ENCODE measurements at places on chromosomes 1 and 21. TPM values are rescaled to one million over a fixed set of nuclear protein-coding genes. Genes with fewer than 3 reads are reported as not detected.

The HAO2 gene
- total RNA-seq: not detected

The MPZ gene
- 4.7 TPM for total RNA-seq

The LCE1B gene
- total RNA-seq: not detected

The KCNK1 gene
- total RNA-seq: 0.70 TPM

The RNU1-2 gene
- total RNA-seq: under 0.01 TPM

The PGBD2 gene
- 2.9 TPM for total RNA-seq

The ARHGEF10L gene
- total RNA-seq: 16.6 TPM

The H6PD gene
- 54.3 TPM for total RNA-seq

The SRGAP2B gene
- 46.8 TPM for total RNA-seq

The AIRE gene
- not detected for total RNA-seq

The PTPN22 gene
- 2.3 TPM for total RNA-seq

The CELA3A gene
- total RNA-seq: not detected

The PGLYRP4 gene
- total RNA-seq: not detected

The C1orf116 gene
- total RNA-seq: not detected

The IGFN1 gene
- 0.10 TPM for total RNA-seq

The S100PBP gene
- total RNA-seq: 40.8 TPM

DNA sequence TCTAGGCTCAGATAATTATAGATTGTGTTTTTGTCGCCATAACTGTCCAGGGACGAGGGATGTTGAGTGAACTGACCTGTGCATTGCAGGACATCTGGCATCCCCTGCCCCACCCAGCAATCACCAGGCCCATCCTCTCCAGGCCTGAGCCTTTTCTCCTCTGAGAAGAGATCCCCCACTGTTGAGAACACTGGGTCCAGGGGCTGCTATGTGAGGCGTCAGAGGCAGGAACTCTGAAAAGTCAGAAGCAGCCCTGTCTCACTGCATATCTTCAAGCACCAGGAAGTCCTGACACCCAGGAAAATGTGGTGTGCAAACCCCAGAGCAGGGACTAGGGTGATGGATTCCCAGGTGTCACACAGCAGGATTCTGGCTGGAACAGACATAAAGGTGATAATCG, 17.1 kb upstream of the ACBD3 start:
- no peak for DNase-seq

DNA sequence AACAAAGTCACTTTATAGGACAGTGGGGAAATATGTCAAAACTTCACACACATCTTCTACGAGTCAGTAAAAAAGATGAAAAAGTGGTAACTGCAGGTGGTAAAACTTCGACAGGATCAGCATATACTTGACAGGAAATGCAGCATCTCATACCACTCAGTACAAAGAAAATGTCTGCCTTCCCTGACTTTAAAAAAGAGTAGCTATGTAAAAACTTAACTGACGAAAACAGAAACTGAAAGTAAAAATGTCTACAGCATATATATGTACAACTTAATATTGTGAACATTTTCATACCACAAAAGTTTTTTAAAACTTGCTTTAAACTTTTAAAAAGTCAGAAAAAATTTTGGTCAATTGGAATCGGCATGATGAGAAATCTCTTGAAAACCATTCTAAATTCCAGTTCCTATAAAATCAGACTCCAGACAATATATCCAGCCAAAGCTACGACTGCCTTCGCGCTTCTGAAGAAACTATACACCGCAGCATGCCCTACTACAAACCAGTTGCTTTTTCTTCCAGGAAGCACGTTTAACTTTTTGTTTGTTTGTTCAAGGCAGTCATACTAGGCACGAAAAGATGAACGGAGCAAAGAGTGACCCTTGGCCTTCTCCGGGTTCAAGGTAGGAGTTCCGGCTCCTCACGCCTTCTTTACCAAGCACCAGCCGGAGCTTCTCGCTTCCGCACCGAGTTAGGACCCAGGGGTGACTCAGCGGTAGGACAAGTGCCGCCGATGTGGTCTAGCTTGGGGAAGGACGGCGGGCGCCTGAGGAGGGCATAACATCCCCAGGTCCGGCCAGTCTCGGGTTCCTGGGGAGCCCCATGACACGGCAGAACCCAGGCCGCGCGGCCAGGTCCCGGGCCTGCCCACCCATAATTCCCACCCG, 612 bp downstream of the PSMA5 start:
- DNase-seq: no peak

- DNase-seq: no peak
Observed at GRCh38 chr21:29018540-29018939, 609 bp downstream of the RWDD2B start.

GRCh38 chr1:40753142-40753882, 30.3 kb upstream of the KCNQ4 start:
- DNase-seq: no peak

DNA sequence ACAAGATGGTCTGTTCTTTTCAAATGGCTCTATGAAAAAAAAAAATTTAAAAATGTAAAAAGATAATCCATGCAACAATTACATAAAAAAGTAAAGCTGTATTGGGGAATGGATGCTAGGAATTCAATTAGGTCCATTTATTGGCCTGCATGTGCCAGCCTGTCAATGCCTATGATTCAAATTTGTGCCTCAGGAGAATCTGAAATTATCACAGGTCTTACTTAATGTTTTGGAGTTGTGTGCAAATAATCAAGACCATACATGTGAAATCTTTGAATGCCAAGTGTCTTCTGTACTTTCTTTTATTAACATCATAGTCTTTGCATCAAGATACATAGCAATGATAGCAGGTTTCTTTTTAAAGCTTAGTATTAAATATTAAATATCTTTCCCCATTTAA, 13.5 kb upstream of the KLHL12 start:
- no peak for DNase-seq

DNA sequence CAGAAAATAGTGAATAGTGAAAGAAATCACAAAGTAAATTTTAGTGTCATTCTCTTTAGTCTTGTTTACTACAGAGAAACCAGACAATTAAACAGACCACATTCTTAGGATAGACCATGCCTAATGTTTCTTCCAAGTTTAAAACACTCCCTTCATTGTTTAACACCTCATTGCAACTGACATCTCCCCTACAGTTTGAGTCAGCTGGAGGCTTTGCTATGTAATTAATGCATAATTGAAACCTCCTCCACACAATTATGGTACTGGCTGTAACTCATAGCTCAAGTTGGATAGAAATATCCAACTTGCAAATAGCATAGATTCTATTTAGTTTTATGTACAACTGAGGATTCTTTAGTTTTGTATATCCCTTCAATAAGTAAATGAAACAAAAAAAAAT, 35.2 kb upstream of the B3GALT2 start:
- no peak for DNase-seq

- no peak for DNase-seq
Observed at GRCh38 chr1:78408810-78409209, 82.0 kb upstream of the PTGFR start.

- no peak for DNase-seq
Observed at GRCh38 chr1:55768327-55768952, 553.3 kb upstream of the USP24 start.

DNA sequence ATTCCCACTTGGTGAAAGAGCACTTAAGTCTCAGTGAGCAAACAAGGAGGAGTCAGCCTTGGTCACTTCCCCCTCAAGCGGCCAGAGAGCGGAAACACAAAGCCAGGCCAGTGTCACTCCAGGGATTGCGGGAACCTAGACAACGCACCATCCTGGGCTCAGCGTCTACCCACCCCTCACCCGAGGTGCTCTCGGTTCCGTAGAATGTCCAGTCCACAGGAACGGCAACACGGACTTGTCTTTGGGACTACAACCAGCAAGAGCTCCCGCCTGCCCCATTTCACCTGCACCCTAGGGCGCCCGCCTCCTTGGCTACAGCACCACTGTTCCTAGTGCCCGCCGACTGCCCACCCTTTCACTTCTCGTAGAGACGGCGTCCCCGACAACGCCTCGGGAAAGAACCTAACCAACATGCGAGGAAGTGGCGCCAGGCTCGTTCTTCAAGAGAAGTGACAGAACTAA, 509 bp downstream of the GDAP2 start:
- DNase-seq: peak; percentile 23

- no peak for DNase-seq
Observed at GRCh38 chr21:35142036-35142815, 93.1 kb upstream of the RUNX1 start.

GRCh38 chr1:16440131-16440469, 424 bp upstream of the NECAP2 start:
- DNase-seq: no peak

DNA sequence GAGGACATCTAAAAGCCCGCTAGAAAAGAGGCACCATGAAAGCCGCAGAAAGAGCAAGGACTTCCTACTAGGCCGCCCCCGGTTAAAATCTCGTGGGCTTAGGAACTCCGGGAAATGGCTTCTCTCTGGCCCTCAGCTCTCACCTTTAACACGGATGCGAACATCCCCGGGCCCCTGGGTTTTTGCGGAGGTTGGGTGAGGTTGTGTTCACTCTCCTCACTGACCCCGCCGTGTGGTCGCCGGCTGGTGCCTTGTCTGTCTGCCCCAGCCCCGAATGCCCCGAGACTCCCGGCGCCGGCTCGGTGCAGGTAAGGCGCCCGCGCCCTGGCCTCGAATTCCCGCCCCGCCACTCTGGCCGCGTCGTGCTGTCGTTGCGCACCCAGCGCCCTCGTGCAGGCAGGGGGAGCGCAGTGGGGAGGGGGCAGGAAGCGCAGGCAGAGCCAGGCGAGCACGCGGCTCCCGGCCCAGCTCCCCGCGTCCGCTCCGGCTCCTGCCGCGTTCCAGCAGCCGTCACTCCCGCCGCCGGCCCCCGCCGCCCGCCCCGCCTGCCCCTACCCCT, at the start of gene SHISAL2A:
Gene SHISAL2A (plus strand): TSS at position 437 of the 559 bp plus-strand sequence. CDS start 326 bp downstream, outside the sequence.
- no peak for DNase-seq

DNA sequence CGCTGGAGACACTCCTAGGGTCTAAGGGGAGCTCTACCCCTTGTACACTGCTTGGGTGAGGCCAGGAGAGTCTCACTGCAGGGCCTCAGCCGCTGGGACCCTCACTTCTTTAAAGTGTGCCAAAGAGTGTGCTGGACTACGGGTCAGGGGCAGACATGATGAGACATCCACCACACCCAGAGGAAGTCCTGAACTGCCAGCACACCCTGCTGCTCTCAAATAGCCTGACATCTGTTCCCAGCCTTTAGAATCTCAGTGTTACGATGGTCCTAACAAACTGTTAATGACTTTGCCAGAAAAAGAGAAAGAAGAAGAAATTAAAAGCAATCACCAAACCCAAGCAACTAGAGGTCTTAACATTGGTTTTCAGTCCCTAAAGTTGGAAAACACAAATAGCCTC, 49.0 kb downstream of the MRPL37 start:
- DNase-seq: no peak

GRCh38 chr1:68470388-68470970, 20.7 kb upstream of the RPE65 start:
- no peak for DNase-seq

GRCh38 chr1:40381268-40382107, 8.0 kb downstream of the SMAP2 start:
- no peak for DNase-seq

- no peak for DNase-seq
Observed at GRCh38 chr1:86753700-86754099, 49.3 kb downstream of the SH3GLB1 start.

- no peak for DNase-seq
Observed at GRCh38 chr21:46325073-46325912, 1.3 kb downstream of the PCNT start.

DNA sequence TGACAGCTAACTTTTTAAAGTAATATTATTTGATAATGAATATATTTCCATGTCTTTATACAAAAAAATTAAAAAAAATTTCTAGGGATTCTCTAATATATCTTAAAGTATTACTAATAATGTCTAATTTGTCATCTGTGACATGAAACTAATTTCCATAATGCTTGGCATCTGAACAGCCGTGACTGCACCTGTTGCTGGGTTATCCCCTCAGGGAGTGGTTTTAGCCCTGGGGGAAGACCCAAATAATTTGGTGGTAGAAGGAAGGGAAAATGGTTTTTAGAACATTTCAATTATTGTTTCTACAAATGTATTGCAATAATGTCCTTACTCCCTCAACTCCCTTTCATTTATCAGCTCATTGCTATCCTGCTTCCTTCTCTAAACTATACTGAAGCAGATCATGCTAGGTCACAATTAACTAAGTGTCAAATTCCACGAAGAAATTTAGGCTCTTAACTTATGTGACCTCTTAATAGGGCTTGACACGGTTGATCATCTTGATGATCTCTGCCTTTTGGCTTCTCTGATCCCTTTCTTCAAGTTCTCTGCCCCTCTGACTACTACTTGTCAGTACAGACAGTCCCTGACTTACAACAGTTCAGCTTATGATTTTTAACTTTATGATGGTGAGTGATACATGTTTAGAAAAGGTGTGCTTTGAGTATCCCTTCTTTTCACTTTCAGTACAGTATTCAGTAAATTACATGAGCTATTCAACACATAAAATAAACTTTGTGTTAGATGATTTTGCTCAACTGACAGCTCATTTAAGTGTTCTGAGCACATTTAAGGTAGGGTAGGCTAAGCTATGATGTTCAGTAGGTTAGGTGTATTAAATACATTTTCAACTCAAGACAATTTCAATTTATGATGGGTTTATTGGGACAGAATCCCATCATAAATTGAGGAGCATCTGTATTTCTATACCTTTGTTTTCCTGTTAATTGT, 26.4 kb upstream of the DPH5 start:
- DNase-seq: no peak

DNA sequence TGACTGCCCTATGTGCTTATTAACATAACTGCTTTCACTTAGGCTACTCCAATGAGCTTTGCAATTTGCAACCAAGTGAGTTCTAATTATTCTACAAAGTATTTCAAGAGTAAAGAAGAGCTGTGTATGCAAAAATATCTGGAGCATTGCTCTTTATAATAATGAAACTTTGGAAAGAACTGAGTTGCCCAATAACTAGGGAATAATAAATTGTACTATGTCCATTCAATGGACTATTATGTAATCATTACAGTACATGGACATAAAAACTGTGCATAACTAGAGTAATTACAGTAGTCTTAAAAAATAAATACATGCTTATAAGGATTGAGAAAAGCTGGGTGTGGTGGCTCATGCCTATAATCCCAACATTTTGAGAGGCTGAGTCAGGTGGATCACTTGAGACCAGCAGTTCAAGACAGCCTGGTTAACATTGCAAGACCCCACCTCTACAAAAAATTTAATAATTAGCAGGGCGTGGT, 70.3 kb upstream of the JAK1 start:
- no peak for DNase-seq

GRCh38 chr21:44957901-44958451, 18.1 kb downstream of the SLX9 start:
- DNase-seq: no peak

DNA sequence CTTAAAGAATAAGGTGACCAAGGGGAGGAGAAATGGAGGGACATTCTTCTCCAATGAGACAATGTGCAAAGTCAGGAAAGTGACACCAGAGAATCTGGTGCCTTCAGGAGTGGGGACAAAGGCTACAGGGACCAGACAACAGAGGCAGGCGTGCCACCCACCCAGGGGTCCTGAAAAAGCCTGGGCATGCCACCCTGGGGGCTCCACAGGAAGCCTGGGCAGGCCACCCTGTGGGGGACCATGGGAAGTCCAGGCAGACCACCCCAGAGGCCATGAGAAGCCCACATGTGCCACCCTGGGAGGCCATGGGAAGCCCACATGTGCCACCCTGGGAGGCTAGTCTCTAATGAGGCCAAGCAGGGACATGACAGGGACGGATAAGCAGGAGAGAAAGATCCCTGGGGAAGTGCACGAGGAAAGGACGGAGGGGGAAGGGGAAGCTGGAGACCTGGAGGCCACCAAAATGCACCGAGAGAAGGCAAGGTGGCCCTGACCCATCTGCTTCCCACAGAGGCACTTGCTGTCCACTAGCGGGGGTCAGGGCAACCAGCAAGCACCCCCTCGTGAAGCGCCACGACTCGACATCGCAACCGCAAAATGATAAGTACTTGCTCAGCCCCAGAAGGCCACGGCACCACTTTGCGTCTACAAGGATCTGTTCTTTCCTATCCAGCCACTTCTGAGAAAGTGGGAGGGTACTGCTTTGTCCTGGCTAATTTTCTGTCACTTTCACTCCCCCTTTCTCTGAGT, 7.2 kb upstream of the PDE9A start:
- no peak for DNase-seq

All from glomerular endothelial cell (primary cell).